NCI-H2029 (cell line): ENCODE measurements at places on chromosomes 11 and 22.

GRCh38 chr22:30803679-30804078 lies 109.0 kb downstream of the OSBP2 start:
- DNase-seq, result no peak

GRCh38 chr11:113389272-113389671 lies 1.7 kb downstream of the ANKK1 start:
- no peak for DNase-seq

DNA sequence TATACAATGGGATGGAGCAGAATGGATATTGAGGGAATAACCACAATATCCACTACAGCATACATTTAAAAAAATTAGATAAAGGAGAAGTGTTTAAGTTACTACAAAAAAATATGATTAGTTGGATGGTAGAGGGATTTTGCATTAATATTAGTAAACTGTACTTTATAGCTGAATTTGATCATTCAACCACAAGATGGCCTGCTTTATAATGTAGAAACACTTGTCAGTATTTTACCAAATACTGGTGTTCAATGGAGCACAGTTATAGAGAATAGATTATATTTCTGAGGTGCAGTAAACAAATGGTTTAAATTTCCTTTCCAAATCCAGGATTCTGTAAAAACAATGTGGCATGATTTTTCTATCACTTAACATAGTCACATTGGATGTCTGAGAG lies 818.8 kb upstream of the CHORDC1 start:
- no peak for DNase-seq

- no peak for DNase-seq
Observed at GRCh38 chr11:106262852-106263251, 185.4 kb downstream of the AASDHPPT start.

- DNase-seq, result no peak
Observed at GRCh38 chr11:12775955-12776354, 101.7 kb downstream of the TEAD1 start.

GRCh38 chr22:20615021-20615420 lies 107.6 kb downstream of the MED15 start:
- no peak for DNase-seq

- DNase-seq, result no peak
Observed at GRCh38 chr11:90355200-90355599, 132.4 kb upstream of the CHORDC1 start.

- no peak for DNase-seq
Observed at GRCh38 chr11:36212564-36213392, 76.4 kb downstream of the COMMD9 start.

GRCh38 chr11:7423946-7424345 lies 61.4 kb upstream of the OLFML1 start:
- DNase-seq, result no peak

DNA sequence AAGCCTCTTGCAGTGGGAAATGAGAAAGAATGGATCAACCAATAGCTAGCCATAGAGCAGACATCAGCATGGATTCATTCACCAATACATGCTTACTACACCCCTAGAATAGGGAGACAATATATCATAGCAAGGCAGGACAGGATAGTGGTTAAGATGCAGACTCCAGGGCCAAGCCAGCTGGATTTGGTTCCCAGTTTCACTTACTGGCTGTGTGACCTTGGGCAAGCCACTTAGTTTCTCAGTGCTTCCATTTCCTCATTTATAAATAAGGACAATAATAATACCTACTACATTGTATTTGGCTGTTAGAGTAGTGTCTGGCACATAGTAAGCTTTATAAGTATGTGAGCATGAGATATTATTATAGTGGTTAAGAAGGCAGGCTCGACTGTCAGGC lies 7.1 kb downstream of the DCHS1 start:
- DNase-seq, result no peak

DNA sequence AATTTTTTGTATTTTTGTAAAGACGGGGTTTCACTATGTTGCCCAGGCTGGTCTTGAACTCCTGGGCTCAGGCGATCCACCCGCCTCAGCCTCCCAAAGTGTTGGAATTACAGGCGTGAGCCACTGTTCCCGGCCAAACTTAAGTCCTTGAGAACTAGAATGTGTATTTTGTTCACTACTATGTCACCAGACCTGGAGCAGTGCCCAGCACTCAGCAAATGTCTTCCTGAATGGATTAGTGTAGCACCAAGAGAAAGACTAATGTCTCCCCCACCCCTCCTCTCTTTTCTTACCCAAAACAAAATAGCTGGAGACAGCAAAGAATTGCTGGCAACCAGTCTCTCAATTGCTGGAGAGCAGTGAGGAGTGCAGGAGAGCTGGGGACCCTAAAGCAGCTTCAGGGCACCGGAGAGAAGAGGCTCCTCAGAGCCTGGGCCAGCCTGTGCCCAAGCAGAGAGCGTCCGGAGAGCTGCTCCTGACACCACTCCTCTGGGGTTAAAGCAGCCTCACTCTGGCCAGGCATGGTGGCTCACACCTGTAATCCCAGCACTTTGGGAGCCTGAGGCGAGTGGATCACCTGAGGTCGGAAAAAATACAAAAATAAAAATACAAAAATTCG lies 14.9 kb downstream of the SLC25A18 start:
- DNase-seq, result peak; percentile 31

GRCh38 chr11:27385245-27385644 lies 22.2 kb upstream of the CCDC34 start:
- no peak for DNase-seq

DNA sequence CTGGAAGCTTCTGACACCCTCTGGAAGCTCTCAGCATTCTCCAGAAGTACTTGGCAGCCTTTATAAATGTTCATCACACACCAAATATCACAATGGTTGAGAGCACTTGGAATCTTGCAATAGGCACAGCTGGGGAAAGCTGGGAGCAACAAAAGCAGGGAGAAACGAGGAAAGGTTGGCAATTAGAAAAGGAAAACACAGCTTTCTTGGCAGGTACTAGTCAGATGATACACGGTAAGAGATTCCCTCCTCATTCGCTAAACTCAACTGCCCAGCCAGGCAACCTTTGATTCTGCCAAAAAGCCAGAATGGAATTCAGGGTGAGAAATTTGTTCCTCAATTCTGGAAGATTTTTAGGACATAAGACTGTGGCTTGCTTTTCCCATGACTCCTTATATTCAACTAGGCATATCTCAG lies 576.9 kb upstream of the ANO5 start:
- DNase-seq, result peak; percentile 52

GRCh38 chr22:27207907-27208306 lies 550.5 kb downstream of the MIAT start:
- DNase-seq, result peak; percentile 35

- no peak for DNase-seq
Observed at GRCh38 chr11:31601635-31602282, 92.2 kb downstream of the ELP4 start.

GRCh38 chr11:37947821-37948220 lies 1349.8 kb upstream of the RAG2 start:
- no peak for DNase-seq

DNA sequence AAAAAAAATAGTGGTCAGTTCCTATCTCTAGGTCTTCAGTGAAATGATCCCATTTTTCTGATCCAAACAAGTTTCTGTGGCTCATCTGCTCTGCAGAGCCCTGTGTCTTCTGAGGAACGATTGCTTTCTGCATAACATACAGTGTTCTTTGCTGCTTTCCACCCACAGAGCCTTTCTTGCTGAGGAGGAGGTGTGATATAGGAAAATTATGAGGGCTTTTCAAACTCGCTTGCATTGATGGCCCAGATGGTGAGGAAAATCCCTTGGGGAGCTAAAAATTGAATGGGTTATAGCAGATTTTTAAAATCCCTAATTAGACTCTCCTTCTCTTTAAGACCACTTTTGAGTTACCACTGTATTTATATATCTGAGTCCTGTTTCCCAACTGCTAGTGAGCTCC lies 31.3 kb downstream of the JAM3 start:
- DNase-seq, result no peak

- DNase-seq, result peak; percentile 71
Observed at GRCh38 chr11:2807025-2807681, 78.4 kb downstream of the CDKN1C start.

DNA sequence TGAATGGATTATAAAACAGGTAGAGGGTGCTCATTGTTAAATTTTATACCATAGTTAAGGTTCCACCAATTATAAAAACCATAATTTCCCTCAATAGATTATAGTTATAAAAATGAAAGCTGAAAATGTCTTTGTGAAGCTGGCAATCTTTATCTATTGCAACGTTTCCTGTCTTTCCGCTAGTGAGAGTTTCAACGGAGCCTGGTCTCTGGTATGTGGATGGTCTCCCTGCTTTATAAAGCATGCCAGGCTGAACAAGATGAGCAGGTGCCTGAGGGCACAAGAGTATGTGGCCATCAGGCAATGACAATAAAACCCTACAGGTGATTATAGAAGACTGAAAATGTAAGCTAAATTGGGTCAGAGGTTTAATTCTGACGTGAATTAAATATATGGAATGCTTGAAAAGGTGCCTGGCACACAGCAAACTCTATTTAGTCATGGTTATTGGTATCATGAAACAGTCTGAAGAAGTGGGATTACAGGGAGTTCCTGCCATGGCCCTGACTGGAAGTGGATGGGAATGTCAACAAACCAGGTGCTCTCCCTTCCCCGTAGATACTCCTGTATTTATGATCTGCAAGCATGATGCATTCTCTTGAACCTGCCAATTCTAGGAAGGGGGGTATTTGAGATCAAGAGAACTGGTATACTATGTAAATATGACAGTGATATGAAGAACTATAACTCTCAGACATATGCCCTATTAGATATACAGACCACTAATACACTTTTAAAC lies 115.7 kb downstream of the ENTHD1 start:
- peak; percentile 34 for DNase-seq

DNA sequence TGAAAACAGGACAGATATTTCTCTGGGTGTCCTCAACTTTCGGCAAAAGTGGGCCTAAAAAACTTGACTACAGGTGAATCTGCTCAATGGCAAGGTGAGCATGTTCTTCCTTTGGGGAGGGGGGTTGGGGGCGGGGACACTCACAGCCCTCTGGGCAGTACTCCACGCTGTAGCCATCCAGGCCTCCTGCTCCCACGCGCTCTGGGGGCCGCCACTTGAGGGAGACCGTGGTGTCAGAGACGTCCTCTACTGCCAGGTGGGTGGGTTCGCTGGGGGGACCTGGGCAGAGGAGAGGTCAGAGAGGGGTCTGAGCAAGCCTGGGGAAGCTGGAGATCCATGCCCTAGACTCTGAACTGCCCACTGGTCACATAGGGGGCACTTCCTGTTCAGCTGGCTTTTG lies 16.8 kb downstream of the MYBPC3 start:
- no peak for DNase-seq

- peak; percentile 94 for DNase-seq
Observed at GRCh38 chr22:42070517-42071422, at the start of gene NAGA. Gene NAGA (minus strand): TSS chr22:42070812. CDS start chr22:42070297, 515 bp downstream.

- no peak for DNase-seq
Observed at GRCh38 chr11:103380031-103380430, 270.8 kb downstream of the DYNC2H1 start.

DNA sequence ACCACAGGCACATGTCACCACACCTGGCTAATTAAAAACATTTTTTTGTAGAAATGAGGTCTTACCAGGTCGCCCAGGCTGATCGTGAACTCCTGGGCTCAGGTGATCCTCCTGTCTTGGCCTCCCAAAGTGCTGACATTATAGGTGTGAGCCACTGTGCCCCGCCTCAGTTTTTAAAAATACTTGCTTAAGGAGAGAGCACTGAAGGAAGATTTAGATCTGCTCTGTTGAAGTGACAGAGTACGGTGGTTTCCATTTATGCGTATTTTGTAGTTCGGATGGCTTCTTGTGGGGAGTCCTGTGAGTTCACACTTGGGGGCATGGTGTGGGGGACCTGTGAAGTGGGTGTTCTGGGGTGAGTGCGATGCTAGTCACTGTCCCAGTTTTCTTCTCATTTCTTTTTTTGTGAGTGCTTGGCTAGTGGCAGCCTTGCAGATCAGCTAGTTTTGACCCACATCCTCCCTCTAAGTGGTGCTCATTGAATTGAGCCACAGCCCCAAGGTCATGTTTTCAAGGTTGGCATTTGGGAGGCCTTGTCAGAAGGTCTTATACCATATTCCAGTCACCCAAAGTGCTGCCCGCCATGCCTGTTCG lies 31.5 kb downstream of the PTPRJ start:
- DNase-seq, result no peak

GRCh38 chr11:1499261-1499890 lies 12.8 kb upstream of the MOB2 start:
- no peak for DNase-seq

DNA sequence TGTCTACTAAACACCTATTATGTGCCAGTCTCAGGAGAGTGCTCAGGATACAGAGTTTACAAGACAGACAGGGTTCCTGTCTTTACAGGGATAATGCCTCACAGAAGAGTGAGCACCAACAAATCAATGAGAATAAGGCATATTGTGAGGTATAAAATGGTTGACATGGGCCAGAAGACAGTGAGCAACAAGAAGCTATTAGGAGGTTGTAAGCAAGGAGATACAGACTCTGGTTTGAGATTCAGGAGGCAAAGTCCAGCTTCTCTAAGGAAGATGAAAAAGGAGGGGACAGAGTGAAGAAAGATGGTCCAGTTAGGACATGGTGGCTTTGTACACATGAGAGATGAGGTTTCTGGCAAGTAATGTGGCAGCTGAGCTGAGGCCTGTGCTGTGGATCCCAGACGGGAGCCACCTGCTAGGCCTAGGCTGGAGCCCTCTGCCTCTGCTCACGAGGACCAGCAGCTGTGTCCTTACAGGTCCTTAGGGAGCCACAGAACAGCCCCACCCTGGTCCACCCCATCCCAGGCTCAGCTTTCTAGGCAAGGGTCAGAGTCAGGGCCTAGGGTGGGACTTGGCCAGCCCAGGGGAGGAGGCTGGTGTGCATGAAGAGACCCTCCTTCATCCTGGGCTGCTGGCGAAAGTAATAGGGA lies 110.5 kb downstream of the ZNF280B start:
- DNase-seq, result no peak

DNA sequence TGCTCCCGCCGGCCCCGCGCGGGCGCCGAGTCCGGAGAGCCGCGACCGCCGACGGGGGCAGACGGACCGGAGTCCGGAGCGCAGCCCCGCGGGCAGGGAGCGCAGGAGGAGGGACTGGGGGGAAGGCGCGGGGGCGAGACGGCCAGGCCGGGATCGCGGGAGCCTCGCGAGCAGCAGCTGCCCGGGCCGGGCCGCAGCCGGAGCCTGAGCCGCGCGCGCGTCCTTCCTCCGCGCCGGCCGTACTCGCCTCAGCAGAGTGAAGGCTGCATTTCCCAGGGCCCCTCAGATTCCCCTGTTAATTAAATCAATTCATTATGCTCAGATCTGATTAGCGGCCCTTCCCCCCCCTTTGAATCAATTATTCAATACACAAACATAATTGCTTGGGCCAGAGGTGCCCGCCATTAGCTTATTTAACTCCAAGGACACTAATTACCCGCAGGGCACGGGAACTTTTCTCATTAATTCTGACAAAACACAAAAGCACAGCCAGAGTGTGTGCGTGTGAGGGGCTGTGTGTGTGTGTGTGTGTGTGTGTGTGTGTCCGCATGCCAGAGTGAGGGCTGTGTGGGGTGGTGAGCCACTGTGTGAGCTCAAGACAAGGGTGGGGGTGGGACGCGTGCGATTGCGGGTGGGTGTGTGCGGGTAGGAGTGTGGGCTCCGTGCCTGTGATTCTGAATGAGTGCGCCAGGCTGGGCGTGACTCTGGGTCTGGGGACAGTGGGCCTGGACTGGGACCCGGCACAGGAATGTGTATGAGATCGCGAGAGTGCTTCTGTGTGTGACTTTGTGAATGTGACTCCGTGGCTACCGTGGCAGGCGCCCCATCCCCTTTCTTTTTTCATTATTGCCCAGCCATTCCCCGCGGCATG lies 5.1 kb upstream of the LMO1 start:
- no peak for DNase-seq

GRCh38 chr11:5380740-5381342 lies 2.8 kb upstream of the OR51M1 start:
- peak; percentile 32 for DNase-seq

- DNase-seq, result no peak
Observed at GRCh38 chr22:35742342-35743100, 24.8 kb downstream of the APOL5 start.

- no peak for DNase-seq
Observed at GRCh38 chr11:100269516-100269915, 417.6 kb upstream of the ARHGAP42 start.
